Vagina (tissue), 2 donors: ENCODE measurements at places on chromosomes 13 and 19.

- no peak for DNase-seq
Measured at GRCh38 chr13:21917086-21918015, 246.5 kb downstream of the FGF9 start.

GRCh38 chr19:48461982-48462655, 6.7 kb downstream of the KCNJ14 start:
- no peak for DNase-seq

DNA sequence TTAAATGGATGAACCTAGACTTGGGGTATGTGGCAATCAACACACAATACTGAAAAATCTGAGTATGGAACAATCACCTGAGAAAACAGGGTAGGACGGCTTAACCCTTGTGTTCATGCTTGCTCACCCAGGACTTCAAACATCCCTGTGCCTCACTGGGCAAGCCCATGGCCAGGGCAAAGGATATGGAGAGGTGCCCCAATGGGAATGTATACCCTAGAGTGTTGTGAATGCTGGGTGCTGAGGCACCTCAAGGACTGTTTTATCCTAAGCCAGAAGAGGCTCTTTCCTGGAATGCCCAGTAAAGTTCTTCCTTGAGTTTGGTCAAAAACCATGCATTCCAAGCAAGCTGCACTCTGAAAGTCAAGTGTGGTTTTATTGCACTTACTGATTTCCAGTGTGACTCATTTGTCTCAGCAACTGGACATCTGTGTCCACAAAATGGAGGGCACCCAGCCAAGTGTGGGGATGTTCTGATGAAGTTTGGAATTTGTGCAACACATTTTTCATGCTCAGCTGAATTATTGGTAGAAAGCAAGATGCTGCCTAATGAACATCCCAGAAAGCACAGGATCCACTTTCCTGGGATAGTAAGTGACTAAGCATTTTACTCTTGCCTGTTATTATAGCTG, 531.3 kb downstream of the RFC3 start:
- DNase-seq, result no peak

DNA sequence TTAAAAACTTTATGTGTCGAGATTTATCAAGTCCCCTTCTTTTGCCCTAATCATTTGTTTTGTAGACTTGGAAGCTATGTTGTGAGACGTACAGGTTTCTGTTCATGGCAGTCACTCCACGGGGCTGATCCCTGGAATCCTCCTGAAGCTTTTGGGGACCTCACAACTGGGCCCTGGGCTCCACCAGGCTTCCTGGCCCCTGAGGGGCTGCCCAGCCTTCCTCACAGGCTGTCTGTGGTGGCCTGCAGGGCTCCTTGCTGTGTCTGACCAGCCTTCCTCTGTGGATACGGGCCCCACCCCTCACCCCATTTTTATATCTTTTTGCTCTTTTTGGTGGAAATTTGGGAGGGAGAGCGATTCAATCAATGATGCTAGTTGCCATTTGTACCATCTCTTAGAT, 38.1 kb downstream of the CHST8 start:
- DNase-seq, result peak; percentile 28
